ENCODE measurements at places on chromosomes 4 and X.

- DNase-seq = no peak
These were observed 129.3 kb upstream of the SLIT2 start for GRCh38 chr4:20122198-20122988.

- DNase-seq = no peak
These were observed 48.3 kb downstream of the AMELX start for GRCh38 chrX:11341274-11342201.

DNA sequence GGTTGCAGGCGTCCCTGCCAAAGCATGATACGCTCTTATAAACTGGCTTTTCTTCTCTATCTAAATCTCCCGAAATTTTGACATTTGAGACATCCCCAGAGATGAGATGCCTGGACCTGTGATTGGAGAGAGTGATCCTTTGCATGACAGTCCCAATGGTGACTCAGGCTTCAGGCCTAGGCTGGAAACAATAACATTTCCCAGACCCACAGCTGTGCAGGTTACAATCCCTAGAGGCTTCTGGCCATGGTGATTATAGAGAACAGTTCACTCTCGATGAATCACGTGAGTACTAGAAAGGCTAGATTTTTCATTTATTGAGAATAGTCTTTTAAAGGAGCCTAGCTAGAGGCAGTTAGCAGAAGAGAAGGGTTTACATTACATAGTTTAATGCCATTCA is 75.9 kb downstream of the SPATA18 start:
- DNase-seq = no peak

DNA sequence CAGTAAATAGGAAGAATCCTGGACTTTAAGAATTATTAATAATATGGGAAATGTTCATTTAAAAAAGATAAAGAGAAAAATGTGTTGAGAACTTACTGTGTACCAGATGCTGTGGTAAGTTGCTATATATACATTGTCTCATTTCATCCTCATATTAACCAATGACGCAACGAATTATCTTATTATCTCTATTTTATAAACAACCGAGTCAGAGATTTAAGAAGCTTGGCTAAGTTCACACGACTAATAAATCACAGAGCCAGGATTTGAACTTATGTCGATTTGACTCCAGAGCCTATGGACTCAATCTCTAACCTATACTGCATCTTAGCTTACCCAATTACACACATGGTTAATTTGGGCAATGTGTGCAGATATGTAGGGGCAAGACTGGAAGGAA is 15.5 kb upstream of the DCTD start:
- no peak for DNase-seq

DNA sequence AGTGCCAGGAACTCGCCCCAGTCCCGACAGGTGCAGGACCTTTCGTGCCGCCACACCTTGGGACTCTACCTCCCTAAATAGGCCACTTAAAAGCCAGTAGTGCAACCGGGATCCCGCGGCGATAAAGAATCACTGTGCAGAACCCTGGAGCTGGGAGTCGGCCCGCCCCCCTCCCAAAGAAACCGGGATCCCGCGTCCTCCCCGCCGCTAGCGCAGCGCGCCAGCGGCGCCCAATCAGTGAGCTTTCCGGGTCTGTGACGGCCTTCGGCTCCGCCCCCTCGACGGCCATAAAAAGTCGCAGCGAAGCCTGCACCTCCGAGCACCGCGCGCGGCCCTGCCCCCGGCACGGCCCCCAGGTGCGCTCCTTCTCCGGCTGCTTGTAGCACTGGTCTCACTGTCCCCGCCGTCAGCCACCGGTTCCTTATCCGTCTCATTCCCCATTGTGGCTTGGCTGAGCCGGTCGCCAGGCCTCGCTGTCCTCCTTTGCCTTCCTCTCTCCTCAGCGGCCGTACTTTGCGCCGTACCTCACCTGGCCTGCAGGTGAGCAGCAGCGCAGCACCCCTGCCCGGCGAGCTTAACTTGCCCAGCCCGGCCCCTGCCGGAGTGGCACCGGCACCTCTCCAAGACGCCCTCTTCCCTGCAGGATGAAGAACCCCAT is at the start of gene LRAT:
TSS of gene LRAT (plus strand) at position 318 of the 658 bp plus-strand sequence. CDS start at position 645, 327 bp downstream.
- no peak for DNase-seq

GRCh38 chrX:50971395-50971794 is 60.9 kb downstream of the BMP15 start:
- no peak for DNase-seq

Data from stimulated activated CD8-positive, alpha-beta memory T cell treated with anti-CD3 and anti-CD28 coated beads, Interleukin-7, amount 100 ng/mL, for 1 hour (primary cell).